Spinal cord (tissue), 10 donors: ENCODE measurements at places on chromosomes 3 and 15. TPM values are rescaled to one million over a fixed set of nuclear protein-coding genes. Genes with fewer than 3 reads are reported as not detected.

Gene ABHD17C
- polyA plus RNA-seq: 34.0 TPM

Gene GOLGA8B
- 108 TPM for polyA plus RNA-seq

Gene C3orf22
- polyA plus RNA-seq: 0.17 TPM

Gene LRRC34
- 18.4 TPM for polyA plus RNA-seq

Gene ASB14
- 0.62 TPM for polyA plus RNA-seq

Gene TM4SF18
- polyA plus RNA-seq: 9.8 TPM

Gene GOLGA8T
- polyA plus RNA-seq: 0.40 TPM

Gene LRRC2
- 2.5 TPM for polyA plus RNA-seq
